ENCODE measurements at places on chromosomes 6 and 20.

DNA sequence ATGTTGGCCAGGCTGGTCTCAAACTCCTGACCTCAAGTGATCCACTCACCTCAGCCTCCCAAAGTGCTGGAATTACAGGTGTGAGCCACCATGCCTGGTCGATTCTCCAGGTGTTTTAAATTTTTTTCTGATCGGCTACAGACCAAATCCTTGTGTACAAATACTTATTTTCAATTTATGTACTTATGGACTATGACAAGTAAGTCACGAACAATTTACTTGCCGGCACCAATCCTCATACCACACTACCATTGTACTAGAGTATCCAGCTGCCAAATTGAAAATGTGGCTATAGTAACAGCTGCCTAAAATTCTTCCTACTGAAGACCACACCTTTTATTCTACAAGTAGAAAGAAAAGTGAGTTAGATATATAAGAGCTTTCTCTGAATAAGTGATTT, 26.9 kb downstream of the LIN28B start:
- no peaks in the 10 kb centered on the region for H3K4me1 ChIP-seq
- no peak overlapping the region for H3K4me3 ChIP-seq
- DNase-seq, result no peak
- no peak overlapping the region for H3K27ac ChIP-seq
- no peaks in the 10 kb centered on the region for H3K36me3 ChIP-seq
- no peaks in the 10 kb centered on the region for H3K27me3 ChIP-seq

DNA sequence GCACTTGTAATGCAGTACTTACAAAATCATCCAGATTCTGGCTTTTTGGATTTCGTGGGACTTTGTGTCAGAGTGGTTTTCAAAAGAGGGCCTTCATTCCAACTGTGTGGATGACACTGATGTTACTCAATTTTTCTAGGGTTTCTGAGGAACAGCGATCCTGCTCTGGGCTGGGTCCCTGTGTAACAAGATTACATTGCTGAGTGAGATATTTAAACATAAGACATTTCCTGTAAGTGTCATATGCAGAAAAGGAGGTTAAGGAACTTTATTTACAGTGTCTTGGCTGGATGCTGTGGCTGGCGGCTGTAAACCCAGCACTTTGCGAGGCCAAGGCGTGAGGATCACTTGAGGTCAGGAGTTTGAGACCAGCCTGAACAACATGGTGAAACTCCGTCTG, 6.7 kb downstream of the ZFAND3 start:
- DNase-seq, result no peak
- H3K27me3 ChIP-seq, result no peaks in the 10 kb centered on the region
- H3K4me1 ChIP-seq, result peaks cover 36% of the 10 kb centered on the region
- H3K4me3 ChIP-seq, result no peak overlapping the region

DNA sequence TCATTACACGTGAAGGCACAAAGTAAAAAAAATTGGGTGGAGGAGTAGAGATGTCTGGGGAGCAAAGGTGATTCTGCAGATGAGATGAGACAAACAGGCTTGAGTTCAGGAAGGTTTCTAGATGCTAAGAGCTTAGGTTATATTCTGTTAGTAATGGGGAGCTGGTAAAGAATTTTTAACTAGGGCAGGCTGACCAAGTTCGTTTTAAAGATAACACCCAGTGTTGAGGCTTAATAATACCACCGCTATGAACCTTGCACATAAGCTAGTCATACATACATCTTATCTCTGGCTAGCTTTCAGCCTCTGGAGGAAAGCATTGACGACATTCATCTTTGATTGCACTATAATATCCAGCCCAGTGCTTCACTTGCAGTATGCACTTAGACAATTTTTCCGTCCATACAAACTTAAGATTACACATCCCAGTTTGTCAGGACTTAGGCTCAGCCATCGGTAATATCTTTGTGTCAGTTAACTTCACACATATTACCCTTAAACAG, 12.1 kb downstream of the NHSL1 start:
- H3K27me3 ChIP-seq, result no peaks in the 10 kb centered on the region
- H3K4me1 ChIP-seq, result peaks cover 2% of the 10 kb centered on the region
- no peak for DNase-seq
- H3K27ac ChIP-seq, result no peak overlapping the region

DNA sequence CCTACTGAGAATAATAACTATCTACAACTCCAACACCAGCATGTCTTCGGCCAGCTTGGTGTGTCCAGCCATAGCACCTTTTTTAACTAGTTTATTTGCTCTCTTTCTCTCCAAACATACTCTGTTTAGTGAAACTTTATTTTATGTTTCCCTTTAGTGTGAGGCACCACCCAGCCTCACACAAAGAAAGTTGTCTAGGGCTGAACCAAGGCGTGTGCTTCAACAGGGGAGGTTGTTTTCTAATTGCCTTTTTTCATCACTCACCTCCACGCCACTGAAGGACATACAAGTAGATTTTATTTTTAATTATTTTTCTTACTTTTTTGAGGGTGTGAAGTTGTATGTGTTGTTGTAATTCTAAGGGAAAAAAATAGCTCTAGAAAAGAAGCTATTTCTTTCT, 125.6 kb upstream of the MARCKS start:
- H3K27ac ChIP-seq, result no peak overlapping the region
- no peak for DNase-seq
- H3K36me3 ChIP-seq, result no peaks in the 10 kb centered on the region
- H3K4me3 ChIP-seq, result no peak overlapping the region
- no peaks in the 10 kb centered on the region for H3K27me3 ChIP-seq

DNA sequence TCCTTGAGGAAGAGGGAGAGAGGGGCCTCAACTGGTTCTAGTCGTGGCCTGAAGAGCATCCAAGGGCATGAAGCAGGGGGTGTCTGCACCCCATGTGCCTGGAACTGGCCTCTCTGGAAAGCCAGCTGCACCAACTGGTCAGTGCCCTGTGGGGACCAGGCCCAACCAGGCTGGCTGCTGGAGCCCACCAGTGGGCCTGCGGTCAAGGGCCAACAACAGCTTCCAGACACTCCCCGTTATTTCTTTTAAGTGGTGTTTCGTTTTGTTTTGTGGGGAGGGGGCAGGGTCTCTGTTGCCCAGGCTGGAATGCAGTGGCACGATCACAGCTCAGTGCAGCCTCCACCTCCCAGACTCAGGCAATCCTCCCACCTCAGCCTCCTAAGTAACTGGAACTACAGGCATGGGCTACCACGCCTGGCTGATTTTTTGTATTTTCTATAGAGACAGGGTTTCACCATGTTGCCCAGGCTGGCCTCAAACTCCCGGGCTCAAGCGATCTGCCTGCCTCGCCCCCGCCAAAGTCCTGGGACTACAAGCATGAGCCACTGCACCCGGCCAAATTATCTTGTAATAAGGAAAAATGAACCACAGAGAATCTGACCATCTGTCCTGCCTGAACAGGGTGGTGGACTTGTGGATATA, 11.9 kb upstream of the C20orf144 start:
- DNase-seq, result no peak
- peaks cover 15% of the 10 kb centered on the region for H3K4me1 ChIP-seq
- H3K27me3 ChIP-seq, result no peaks in the 10 kb centered on the region
- peaks cover 8% of the 10 kb centered on the region for H3K36me3 ChIP-seq

DNA sequence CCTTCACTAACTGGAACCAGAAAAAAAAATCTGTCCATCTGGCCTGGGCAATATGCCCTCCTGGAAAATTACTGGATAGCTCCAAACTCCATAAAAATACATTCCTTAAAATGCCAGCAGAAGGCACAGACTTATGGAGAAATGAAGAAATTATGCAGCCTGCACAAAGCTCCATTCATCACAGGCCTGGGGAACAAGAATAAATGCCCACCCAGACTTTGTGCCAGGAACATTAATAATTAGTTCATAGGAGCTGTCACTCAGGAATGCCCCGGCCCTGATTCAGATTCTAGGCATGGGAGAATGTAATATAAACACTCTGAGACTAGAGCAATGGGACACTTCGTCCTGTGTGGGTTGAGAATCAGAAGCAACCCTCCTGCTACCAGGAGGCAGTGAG, 199.3 kb downstream of the OTOR start:
- H3K36me3 ChIP-seq, result no peaks in the 10 kb centered on the region
- no peaks in the 10 kb centered on the region for H3K4me1 ChIP-seq
- no peak for DNase-seq
- H3K4me3 ChIP-seq, result no peak overlapping the region
- H3K27ac ChIP-seq, result no peak overlapping the region
- no peaks in the 10 kb centered on the region for H3K27me3 ChIP-seq

GRCh38 chr20:325889-326644, 715 bp downstream of the SOX12 start:
- H3K27ac ChIP-seq, result peak overlapping the region; percentile 87
- H3K4me1 ChIP-seq, result peaks cover 48% of the 10 kb centered on the region
- DNase-seq, result peak; percentile 72
- no peaks in the 10 kb centered on the region for H3K36me3 ChIP-seq
- H3K27me3 ChIP-seq, result peaks cover 20% of the 10 kb centered on the region
- H3K4me3 ChIP-seq, result peak overlapping the region; percentile 67

GRCh38 chr6:118656847-118657451, 5.6 kb upstream of the CEP85L start:
- no peaks in the 10 kb centered on the region for H3K36me3 ChIP-seq
- H3K27ac ChIP-seq, result no peak overlapping the region
- no peak for DNase-seq
- no peak overlapping the region for H3K4me3 ChIP-seq

GRCh38 chr6:128074567-128074966, 173.7 kb upstream of the THEMIS start:
- H3K4me3 ChIP-seq, result no peak overlapping the region
- H3K4me1 ChIP-seq, result no peaks in the 10 kb centered on the region

DNA sequence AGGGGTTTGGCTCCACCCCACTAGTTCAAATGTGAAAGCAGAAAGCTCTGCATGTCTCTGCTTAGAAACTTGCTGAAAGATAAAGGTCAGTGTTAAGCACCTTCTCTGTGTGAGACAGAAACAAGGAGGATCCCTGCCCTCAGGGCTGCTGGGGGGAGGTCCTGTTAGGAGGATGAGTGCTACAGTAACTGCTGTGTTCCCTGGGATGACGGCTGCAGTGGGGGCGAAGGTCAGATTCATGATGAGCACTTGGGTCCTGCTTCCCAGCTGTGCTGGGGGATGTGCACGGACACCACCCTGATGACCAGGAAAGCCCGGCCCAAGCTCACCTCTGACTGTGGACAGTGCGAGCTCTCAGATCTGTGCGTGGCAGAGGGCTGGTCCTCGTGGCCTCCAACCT, 252.6 kb downstream of the DLL1 start:
- no peak overlapping the region for H3K4me3 ChIP-seq
- H3K27me3 ChIP-seq, result no peaks in the 10 kb centered on the region
- H3K36me3 ChIP-seq, result no peaks in the 10 kb centered on the region
- H3K4me1 ChIP-seq, result peaks cover 3% of the 10 kb centered on the region
- no peak overlapping the region for H3K27ac ChIP-seq

- H3K27ac ChIP-seq, result peak overlapping the region; percentile 9
- H3K4me3 ChIP-seq, result no peak overlapping the region
- peaks cover 5% of the 10 kb centered on the region for H3K4me1 ChIP-seq
- no peaks in the 10 kb centered on the region for H3K36me3 ChIP-seq
Measured at GRCh38 chr6:149755300-149756260, 6.0 kb downstream of the PCMT1 start.

GRCh38 chr6:133595111-133595761, 293.7 kb upstream of the TCF21 start:
- H3K36me3 ChIP-seq, result no peaks in the 10 kb centered on the region
- DNase-seq, result no peak
- no peaks in the 10 kb centered on the region for H3K27me3 ChIP-seq
- H3K27ac ChIP-seq, result no peak overlapping the region

DNA sequence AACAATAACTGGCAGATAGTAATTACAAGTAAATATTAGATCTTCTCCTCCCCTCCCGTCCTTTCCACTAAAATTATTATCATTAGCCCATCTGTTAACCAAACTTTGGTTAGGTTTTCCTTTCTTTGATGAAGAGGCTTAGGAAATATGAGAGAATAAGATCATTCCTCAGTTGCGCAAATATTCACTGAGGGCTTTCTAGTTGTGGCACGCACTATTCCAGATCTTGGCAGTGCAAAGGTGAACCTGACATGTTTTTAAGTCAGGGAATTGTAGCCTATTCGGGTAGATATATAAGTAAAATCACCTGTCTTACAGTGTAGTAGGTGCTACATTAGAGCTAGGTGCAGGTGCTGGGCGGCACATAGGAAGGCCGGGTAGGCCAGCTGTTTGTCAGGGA, 31.1 kb downstream of the RNF217 start:
- H3K27me3 ChIP-seq, result no peaks in the 10 kb centered on the region
- no peak overlapping the region for H3K4me3 ChIP-seq
- no peak overlapping the region for H3K27ac ChIP-seq
- no peak for DNase-seq
- H3K4me1 ChIP-seq, result no peaks in the 10 kb centered on the region

GRCh38 chr20:32429745-32430360, 71.7 kb downstream of the ASXL1 start:
- no peak overlapping the region for H3K27ac ChIP-seq
- H3K4me1 ChIP-seq, result no peaks in the 10 kb centered on the region
- H3K27me3 ChIP-seq, result no peaks in the 10 kb centered on the region
- DNase-seq, result no peak

DNA sequence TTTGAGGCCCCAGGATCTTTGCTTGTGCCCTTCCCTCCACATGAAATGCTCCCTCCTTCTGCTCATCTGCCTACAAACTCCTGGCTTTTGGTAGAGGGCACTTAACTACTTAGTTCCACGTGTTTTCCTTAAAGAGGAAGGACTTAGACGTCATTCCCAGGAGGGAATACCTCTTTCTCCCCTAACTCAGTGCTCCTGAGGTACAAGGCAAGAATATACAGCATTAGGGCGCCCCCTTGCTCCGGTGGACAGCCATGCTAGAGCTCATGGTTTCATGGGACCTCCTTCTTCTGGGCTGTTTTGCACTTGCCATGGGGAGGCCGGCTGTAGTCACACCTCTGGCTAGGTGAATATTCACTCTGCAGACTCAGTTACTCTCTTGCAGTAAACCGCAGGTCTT, 93.8 kb upstream of the LY86 start:
- DNase-seq, result peak; percentile 59
- H3K4me1 ChIP-seq, result no peaks in the 10 kb centered on the region
- no peak overlapping the region for H3K27ac ChIP-seq
- H3K36me3 ChIP-seq, result no peaks in the 10 kb centered on the region
- H3K27me3 ChIP-seq, result no peaks in the 10 kb centered on the region

Data from left lung (tissue), 14 donors.